ENCODE measurements at places on chromosomes 2 and 18.

DNA sequence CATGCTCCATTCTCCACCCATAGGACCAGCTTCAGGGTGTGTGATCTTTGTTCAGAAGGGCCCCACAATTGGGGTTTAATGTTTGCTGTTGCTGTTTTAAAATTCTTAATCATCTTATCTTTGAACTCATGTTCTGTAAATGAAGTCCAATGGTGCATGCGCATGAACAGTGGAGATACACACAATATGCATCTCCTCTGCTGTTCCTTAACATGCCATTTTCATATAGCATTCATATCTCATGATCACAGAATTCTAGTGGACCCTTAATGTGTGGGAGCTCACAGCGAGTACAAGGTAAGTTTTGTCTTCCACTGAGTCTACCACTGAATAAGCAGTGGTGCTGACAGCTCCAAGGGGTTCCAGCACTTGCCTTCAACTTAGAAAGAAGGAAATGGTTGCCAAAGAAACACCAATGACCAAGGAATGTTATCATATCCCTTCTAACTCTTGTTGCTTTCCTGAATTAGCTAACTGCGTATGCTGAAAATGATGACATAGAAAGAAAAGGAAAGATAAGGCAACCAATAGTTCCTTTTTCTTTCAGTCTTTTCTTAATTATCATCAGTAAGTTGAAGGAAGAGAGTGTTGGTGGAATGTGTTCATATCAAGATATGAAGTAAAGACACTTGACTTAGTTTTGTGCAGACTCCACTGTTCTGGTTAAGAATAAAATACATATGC, 258.9 kb upstream of the FBXO11 start:
- DNase-seq: no peak

- DNase-seq: no peak
These were observed 3.7 kb downstream of the ANKRD23 start for GRCh38 chr2:96839875-96840850.

GRCh38 chr2:171553858-171554257, 31.6 kb downstream of the CYBRD1 start:
- no peak for DNase-seq

- DNase-seq: no peak
These were observed 670 bp downstream of the KCNIP3 start for GRCh38 chr2:95297639-95298395.

DNA sequence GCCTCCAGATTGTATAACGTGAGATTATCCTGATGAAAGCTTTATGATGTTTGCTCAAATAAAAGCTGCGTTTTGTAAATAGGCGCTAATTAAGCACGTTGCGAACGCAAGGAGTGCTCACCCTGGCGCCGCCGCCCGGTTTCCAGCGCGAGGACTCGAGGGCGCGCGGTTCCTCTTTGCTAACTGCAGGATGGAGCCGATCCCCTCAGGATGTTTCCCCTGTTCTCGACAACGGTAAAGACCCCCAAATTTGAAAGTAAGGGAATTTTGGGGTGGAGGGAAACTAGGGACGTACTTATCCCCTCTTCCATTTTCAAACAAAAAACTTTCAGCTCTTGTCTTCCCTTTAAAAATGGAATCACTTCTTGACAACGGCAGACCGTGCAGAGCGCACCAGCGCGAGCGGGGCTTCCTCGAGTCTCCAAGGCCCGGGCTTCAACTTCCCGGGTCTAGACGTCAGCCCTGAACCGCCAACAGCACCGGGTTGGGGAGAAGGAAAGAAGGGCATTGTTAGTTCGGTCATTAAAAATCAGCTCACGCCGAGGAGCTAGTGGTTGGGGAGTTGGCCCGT, 1.1 kb upstream of the GBX2 start:
- no peak for DNase-seq

- no peak for DNase-seq
These were observed 133.4 kb downstream of the CABLES1 start for GRCh38 chr18:23268641-23269040.

DNA sequence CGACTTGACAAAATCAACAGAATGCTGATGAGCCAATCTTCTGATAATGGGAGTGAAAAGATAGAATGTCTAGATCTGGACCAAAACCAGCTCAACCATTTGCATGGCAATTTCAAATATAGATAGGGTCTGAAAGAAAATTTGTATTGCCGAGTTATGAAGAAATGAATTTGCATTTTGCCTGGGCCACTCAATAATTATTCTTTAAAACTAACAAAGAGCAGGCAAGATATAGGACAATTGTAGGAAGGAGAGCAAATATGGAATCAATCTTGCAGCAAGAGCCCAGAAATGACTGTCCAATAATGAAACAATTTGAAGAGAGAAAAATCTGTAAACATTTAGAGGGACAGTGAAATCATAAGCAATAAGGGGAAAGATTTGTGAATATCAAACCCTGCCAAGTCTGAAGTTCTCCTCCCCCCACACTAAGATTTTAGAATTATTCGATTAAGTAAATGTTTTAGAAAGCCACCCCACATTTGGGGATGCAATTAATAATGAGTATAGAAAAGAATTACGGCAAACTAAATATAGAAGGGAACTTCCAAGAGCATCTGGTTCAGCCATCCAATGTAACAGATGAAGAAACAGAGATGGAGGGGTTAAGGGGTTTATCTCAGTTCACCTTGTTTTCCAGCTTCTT, 377.4 kb downstream of the SETBP1 start:
- DNase-seq: no peak

DNA sequence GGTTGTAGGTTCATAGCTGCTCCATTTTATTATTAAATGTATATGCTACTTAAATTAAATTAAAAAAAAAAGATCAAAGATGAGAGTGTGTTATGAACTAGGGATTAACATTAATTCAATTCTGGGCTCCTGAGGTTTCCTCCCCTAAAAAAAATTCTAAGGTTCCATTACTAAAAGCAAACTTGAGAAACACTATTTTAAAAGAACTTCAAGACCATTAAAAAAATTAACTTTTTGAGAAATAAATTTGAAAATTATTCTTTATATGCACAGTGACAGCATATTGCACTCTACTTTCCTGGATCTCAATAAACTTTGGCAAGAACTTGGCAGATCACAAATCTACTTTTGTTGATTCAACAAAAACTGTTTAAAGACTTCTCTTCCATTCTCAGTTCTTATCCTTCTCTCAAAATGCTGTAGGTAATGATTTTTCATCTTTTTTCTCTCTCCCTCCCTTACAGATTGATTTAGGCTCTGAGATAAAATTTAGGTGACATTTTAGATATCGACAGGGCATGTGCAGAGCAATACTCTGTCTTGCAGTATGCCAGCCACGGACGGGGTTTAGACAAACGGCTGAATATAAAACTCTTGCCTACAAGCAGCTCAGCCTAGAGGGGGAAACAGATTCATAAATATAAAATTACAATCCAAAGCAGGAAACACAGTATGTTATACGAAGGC, 592 bp upstream of the MARS2 start:
- DNase-seq: no peak

DNA sequence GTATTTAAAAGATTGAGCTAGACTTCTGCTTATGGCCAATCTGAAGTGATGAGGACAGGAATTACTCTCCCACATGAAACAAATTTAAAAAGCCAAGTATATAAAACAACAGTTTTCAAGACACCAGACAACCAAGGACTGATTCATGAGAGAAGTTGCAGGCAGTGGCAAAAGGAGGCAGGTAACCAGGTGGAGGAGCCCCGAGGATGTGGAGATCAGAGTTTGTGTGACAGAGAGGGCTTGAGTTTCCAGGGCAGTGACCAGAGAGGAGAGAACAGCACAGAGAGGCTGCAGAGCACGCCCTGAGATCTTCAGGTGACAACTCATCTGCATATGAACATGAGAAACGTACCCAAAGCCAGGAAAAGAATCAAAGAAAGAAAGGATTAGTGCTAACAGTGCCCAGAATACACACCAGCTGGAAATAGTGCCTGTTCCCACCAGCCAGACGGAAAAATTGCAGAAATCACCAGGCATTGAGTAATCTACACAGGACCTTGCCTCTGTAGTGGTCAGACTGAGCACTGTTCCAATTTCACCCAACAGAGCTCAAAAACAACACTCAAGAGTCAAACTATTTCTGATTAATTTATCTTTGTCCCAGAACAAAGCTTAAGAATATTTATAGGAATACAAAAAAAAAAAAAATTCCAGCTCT, 173.1 kb downstream of the SEPTIN10 start:
- DNase-seq: no peak

DNA sequence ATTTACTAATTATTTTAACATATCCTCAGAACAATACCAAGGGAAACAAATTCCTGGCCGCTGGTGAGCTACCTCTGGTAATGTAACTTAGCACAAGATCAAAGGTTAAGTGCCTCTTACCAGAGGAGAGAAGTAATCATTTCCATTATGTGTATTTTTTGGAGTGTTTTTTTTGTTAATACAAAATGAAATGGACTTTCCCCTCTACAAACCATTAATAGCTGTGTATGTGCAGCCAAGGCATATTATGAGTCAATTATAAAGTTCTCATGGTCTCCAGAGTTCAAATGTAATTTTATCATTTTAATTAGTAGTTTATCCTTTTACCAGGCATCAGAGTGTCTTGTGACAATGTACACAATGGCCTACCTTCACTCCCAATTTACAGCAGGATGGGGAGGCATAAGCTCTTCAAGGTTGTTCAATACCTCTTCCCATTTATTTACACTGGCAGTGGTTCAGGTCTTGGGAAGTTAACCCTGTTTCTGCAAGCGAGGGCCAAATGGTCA, 242.2 kb downstream of the TGIF1 start:
- DNase-seq: no peak

GRCh38 chr2:151841047-151841424, 12.8 kb upstream of the ARL5A start:
- no peak for DNase-seq

GRCh38 chr2:144248350-144249034, 271.4 kb downstream of the ZEB2 start:
- no peak for DNase-seq
